ENCODE measurements at places on chromosomes 5 and 9.

DNA sequence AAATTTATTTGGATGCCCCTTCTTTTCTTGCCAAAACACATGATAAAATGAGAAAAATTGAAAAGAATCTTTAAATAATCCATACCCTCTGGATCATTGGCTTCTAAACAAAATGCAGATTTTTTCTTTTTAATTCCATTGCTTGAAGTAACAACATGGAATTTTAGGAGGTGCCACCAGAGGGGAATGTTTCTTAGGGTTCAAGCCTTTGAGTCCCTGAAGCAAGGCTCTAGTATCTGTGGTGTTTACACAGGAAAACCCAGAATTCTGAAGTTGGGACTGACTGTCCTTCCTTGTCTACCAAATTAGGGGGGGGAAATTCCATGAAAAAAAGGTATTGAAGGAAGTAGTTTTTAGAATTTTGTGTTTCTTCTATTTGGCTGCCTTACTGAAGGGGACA is 69.4 kb downstream of the LMNB1 start:
- peak; percentile 36 for DNase-seq

GRCh38 chr5:177005619-177006264 is 837 bp downstream of the UIMC1 start:
- DNase-seq, result peak; percentile 69

DNA sequence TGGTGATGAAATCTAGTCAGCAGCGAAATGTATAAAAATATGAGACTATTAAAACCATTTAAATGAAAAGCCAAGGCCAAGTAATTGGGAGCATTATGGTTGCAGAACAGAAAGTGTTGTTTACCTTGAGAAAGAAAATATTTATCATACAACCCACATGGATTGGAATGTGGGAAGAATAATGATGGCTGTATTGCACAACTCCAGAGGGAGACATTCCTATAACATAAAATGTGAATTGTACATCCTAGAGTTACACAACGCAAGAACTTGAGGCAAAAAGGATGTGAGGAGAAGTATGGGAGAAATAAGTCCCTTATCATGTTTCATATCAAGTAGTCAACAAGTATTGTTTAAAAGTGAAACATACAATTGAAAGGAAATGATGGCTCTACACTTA is 1014.0 kb upstream of the SEMA6A start:
- no peak for DNase-seq

DNA sequence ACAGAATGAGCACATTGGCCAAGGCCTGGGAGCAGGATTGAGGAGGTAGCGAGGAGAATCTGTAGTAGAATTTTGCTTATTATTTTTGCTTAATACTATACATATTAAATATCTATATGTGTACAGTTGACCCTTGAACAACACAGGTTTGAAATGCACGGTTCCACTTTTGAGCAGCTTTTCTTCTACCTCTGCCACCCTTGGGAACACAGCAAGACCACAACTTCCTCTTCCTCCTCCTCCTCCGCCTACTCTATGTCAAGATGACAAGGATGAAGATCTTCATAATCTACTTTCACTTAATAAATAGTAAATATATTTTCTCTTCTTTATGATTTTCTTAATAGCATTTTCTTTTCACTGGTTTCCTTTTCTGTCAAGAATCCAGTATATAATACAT is 541.4 kb downstream of the KCTD16 start:
- DNase-seq, result no peak

DNA sequence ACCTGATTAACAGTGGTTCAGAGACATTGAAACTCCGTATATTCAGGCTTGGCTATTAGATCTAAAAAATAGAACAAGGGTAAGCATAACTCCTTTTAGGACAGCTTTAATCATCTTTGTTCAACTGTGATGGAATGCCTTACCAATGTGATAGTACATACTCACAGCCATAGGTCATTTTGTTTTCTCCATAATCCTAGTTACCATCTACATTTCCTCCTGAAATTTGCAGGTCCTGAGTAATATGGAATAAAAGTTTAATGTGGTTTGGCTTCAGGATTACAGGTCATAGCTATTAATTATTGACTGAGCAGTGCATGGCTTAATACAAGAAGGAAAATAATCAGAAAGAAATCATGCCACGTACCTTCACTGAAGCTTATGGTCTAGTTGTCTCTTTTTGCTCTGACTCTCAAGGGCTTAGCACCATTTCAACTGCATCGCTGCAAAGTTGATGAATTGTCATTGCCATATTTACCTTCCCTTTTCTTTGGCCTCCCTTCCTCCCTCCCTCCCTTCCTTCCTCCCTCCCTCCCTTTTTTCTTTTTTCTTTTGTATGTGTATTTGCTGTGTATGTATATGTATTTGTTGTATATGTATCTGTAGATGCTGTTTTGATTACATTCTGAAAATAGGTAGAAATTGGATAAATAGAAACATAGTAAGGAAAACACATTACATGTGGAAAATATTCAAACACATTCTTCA is 250.9 kb upstream of the ZNF608 start:
- no peak for DNase-seq

DNA sequence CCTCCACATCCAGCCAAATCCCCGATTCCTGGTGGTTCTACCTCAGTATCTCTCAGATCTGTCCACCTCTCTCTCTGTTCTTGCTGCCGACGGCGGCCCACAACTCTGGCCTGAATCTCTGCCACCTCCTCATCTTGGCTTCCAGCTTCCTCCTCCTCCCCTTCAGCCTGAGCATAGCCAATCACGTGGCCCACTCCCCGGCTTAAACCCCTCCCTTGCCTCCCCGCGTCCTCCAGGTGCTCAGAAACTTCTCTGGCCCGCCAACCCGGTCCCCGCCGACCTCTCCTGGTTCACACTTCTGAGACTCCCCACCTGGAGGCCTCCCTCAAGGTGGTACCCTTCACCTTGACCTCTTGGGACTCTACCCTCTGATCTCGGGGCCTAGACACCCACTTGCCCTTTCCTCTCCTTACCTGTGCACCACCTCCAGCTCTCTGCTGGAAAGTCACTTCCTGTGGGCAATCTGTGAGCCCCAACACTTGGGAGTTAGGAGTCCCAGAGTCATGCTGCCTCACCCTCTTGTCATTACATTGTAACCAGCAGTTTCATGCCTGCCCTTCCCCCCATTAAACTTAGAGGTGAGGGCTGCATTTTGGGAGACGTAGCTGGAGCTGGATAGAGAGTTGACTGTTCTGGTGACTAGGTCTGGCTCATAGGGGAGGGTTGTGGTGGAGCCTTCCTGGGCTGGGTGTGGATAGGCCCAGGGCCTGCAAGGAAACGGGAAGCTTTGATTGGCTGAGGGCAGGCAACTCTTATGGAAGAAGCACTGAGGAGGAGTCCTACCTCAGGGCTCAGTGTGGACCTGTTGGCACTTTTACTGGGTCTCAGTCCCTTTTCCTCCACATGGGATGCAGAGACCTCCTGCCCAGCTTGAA is 4.5 kb upstream of the SET start:
- DNase-seq, result peak; percentile 86

- peak; percentile 29 for DNase-seq
Observed at GRCh38 chr9:88746743-88747398, 211.9 kb downstream of the NXNL2 start.

DNA sequence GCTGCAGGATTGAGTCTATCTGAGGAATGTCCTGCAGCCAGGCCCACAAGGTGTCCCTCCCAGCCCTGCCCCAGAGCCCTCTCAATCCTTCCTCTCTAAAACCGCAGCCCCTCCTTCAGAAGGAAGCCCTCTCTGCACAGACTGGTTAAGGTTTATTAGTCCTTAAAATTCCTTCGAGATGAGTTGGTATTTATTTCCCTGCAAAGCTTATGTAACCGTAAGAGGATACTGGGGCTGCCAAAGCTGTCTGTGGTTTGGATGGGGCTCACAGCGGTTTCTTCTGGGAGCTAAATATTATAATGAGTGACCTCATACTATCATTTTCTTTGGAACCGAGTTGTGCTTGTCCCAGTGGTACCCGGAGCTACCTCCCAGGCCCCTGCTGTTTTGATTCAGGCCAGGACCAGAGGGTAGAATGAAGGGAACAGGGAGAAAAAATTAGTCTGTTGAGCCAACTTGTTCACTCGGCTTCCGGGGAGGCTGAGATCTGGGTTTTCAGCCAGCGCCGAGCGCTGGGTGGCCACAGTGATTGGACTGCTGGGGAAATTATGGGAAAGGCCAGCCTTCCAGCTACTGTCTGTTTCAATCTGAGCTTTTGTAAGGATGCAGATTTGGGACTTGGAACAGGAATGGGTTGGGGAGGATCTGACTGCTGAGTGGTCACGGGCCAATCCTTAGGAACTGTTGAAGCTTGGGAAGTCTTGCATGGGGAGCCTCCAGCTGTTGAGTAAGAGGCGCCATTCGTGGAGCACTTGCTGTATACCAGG is 107.5 kb downstream of the NDFIP1 start:
- peak; percentile 91 for DNase-seq

- DNase-seq, result peak; percentile 82
Observed at GRCh38 chr9:35826071-35826701, 2.3 kb downstream of the FAM221B start.

DNA sequence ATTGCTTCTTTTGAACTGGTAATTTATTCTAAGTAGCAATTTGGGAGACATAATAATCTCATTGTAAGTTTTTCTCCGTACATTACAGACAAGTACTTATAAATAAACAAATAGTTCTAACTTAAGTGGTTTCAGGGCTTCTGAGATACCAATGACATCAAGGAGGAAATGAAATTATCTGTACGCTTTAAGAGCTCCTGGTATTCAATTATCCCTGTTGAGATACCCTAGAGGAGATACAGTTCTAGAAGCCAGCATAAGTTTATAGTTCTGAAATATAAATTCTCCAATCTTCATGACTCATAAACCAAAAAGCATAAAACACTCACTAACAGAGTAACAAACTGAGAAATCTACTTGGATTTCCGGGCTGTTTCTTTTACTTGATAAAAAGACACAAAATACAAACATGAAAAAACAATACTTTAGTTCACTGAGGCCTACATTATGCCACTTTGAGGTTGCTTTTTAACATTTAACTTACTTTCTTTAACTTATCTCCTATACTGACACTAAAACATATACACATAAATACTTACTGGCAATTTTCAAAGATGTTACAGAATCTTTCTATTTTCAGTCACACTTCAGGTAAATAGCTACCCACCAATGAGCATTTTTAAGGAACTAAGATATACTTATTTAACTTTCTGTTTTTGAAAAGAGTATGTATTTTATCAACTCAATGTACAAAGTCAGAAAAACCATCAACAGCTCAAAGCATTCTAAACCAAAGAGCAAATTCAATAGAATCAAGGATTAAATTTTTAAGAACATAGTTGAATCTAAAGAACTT is 7.5 kb downstream of the DCTN4 start:
- DNase-seq, result no peak

DNA sequence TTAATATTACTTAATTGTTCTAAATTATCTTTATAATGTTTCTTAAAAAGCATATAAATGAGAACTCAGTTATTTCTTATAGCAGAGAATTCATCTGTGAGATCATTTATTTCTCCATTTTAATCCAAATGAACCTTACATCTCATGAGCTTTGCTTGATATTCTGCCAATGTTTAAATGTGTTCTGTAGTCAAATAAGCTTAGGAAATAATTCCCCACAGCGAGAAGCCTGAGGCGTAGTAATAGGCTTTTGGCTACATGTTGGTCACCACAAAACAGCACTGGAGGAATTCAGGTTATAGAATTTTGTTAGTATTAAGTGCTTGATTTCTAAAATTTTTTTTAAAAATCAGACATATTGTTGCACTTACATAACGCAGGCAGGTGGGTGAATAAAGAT is 585.3 kb upstream of the RORB start:
- DNase-seq, result no peak

GRCh38 chr9:122949696-122950095 is 8.9 kb downstream of the RABGAP1 start:
- no peak for DNase-seq

Measured in umbilical cord (tissue), 2 donors.